T-helper 17 cell (primary cell): ENCODE measurements at places on chromosomes 2 and 18. TPM values are rescaled to one million over a fixed set of nuclear protein-coding genes. Genes with fewer than 3 reads are reported as not detected.

Gene UCN
- total RNA-seq: 1.5 TPM

GRCh38 chr2:212919238-212919637 is 232.2 kb downstream of the IKZF2 start:
- no peak for DNase-seq

GRCh38 chr18:48186861-48187260 is 222.3 kb downstream of the ZBTB7C start:
- no peak for DNase-seq

DNA sequence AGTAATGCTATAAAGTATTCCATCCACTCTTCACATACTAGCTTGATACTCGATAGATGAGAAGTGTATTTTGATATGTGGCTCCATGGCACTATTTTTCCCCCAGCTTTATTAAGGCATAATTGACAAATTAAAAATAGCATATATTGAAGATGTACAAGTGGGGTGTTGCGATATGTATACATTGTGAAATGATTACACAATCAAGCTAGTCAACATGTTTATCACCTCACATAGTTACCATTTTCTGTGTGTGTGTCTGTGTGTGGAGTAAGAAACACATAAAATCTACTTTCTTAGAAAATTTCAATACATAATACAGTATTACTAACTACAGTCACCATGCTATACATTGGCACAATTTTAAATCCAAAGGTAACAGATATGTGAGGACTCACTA is 82.5 kb upstream of the MYT1L start:
- DNase-seq: no peak

DNA sequence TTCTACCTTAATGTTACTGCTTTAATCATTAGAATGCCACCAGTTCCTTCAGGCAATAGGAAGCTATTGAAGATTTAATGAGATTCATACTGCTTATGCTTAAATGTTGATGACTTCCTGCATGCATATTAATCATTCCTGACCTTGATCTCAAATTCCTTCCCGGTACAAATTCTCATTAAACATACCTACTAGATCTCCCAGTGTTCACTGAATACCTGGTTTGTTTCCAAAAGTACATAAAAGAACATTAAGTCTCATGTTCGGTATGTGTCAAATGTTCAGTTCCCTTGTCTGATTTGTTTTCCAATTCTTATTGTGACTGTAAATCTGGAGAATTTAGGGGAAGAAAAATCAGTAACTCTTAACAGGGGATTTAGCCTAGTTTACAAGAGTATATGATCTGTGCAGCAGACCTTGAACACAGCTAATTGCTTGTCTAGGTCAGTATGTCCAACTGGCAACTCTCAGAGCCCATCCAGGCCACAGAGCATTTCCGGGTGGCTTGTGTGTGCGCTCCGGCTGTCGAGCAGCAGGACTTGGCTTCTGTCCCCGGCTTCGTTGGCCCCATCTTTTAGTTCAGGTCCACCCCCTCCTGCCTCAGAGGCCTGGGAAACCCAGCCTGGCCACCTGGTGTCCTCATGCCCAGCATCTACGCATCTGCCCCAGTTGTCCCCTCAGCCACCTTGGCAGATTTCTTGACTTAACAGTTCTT is 13.1 kb downstream of the METAP1D start:
- no peak for DNase-seq

GRCh38 chr2:36658277-36658748 is 38.2 kb upstream of the VIT start:
- no peak for DNase-seq

GRCh38 chr2:25980076-25980887 is 2.0 kb downstream of the KIF3C start:
- no peak for DNase-seq

- no peak for DNase-seq
Measured at GRCh38 chr18:50902797-50903196, 23.9 kb downstream of the ME2 start.

- DNase-seq: no peak
Measured at GRCh38 chr2:229124136-229124535, 147.0 kb downstream of the PID1 start.

GRCh38 chr2:109110170-109110569 is 18.8 kb upstream of the SH3RF3 start:
- DNase-seq: no peak

DNA sequence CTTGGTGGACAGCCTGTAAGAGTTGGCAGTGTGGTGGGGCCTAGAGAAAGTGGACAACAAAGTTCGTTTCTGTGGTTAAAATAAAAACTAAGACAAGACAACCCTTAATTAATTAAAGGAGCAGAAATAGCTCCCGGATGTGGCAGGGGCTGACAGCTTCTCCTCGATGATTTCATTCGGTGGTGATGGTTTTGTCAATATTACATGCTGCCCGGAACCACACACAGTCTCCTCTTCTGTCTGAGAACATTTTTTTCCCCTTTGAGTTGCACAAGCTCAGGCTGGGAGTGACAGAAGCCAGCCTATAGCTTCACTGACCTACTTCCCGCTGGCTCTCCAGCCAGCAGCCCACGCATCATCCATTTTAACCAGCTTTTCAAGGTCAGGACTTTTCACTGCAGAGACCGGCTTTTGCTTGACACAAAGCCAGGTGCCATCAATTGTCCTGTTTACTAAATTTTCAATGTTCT is 378.8 kb downstream of the SLC4A3 start:
- no peak for DNase-seq

Gene AKAIN1
- total RNA-seq: not detected

Gene VWA3B
- total RNA-seq: not detected

Gene SEMA4F
- 11.1 TPM for total RNA-seq

Gene ZNF519
- total RNA-seq: 5.2 TPM

Gene RND3
- total RNA-seq: not detected

Gene MC2R
- not detected for total RNA-seq

DNA sequence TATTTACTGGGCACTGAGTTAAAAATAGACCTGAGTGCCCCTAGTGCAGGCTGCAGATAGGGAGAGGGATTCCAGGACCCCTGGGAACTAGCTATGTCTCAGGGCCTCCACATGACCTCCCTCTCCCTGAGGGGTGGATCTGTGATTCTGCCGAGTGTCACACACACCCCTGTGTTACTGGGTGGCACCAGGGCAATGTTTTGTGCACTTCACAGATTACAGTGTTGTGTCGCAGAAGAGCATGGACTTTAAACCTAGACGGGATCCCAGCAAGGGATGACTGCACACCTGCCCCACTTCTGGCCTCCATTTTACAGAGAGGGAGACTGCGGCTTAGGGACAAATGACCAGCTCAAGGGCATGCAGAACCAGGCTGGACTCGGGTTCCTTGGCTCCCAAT is 65.6 kb downstream of the ZFP36L2 start:
- DNase-seq: no peak

- no peak for DNase-seq
Measured at GRCh38 chr2:195532628-195533271, 124.3 kb upstream of the SLC39A10 start.

Gene SLC8A1
- total RNA-seq: 0.26 TPM

DNA sequence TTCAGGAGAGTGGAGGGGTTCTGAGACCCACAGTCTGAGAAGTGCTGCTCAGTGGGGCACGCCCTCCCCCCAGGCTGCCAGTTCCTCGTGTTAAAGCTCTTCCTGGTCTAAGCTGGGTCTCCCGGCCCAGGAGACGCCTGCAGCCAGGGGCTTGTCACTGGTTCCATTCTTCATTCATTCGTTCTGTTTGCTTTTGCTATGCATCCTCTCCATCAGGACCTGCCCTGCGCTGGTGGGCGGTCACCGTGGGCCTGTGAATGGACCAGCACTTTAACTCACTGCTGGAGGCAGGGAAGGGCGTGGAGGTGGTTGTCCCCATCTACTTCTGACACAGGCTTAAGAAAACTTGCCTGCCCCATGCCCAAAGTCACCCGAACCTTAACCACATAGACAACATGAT is 272.8 kb upstream of the HDAC4 start:
- DNase-seq: no peak

DNA sequence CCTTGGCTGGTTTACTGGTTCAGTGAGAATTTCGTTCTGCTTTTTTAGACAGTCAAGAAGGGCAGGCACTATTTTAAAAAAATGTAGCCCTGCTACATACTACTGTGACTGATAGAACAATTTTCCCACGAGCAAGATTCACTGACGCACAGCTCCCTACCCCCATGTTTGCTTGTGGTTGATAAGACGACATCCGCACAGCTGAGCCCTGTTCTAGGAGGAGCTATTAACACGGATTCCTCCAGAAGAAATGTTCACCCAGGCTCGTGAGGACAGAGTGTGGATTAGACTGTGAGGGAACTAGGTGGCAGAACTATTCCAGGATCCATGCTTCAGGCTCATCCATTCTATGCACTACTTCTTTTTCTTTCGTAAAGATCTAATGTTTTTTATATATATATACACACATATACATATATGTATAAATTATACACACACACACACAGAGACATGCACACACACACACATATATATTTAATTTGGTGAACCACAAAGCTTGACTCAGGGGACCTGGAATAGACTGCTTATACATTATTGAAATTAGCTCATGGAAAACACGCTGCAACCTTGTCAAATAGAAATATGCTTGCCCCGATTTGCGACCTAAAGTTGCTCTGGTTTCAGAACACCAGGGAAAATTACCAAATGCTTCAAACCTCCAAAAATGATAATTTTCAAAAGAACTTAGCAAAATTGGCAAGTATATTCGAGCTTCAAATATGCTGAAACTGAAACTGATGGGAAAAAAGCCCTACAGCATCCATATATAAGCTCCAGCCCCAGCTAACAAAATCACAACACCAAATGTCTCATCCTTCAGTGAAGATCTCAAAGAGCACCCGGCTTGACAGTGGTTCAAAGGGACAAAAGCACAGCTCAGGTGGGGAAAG is 370.4 kb downstream of the SOCS6 start:
- DNase-seq: peak; percentile 26

GRCh38 chr18:73647391-73647790 is 500.2 kb downstream of the FBXO15 start:
- DNase-seq: no peak

GRCh38 chr2:88127888-88128653 is at the start of gene FABP1:
TSS of gene FABP1 (minus strand) at chr2:88128062. CDS start at chr2:88128017, 45 bp downstream.
- no peak for DNase-seq

- DNase-seq: no peak
Measured at GRCh38 chr18:12990641-12990966, 558 bp upstream of the CEP192 start.

DNA sequence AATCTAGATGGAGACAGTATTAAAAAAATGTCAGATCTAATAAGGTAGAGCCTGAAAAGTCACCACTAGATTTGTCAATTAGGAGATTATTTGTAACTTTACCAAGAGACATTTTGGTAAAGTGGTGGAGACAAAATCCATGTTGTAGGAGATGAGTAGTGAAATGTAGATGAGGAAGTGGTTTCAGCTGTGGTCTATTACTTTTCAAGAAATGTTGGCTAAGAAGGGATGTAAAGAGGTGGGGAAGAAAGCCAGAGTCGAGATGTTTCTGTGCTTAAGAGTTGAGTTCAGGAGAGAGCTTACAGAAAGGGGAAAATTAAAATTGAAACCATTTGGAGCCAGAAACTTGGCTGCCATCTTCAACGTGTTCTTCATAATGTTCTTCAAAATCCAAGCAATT is 22.2 kb downstream of the ACVR2A start:
- no peak for DNase-seq

Gene DHRS9
- not detected for total RNA-seq

- peak; percentile 17 for DNase-seq
Measured at GRCh38 chr2:231604101-231604684, 11.5 kb downstream of the TEX44 start.

Gene CFC1
- total RNA-seq: not detected

Gene GCG
- total RNA-seq: not detected

Gene MAP3K19
- total RNA-seq: not detected

DNA sequence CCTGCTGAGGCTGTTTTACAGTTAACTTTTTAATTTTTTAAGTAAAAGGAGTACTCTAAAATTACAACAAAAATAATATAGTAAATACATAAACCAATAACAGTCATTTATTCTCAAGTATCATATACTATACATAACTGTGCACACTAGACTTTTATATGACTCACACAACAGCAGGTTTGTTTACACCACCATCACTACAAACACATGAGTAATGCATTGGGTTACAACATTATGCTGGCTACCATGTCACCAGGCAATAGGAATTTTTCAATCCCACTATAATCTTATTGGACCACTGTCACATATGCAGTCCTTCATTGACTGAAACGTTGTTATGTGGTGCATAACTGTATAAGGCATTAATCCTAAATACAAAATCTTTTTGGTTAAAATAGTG is 42.5 kb downstream of the RASGRP3 start:
- no peak for DNase-seq

- no peak for DNase-seq
Measured at GRCh38 chr18:68288408-68288807, 426.5 kb downstream of the TMX3 start.

GRCh38 chr18:50507120-50507590 is 52.7 kb upstream of the MAPK4 start:
- no peak for DNase-seq

DNA sequence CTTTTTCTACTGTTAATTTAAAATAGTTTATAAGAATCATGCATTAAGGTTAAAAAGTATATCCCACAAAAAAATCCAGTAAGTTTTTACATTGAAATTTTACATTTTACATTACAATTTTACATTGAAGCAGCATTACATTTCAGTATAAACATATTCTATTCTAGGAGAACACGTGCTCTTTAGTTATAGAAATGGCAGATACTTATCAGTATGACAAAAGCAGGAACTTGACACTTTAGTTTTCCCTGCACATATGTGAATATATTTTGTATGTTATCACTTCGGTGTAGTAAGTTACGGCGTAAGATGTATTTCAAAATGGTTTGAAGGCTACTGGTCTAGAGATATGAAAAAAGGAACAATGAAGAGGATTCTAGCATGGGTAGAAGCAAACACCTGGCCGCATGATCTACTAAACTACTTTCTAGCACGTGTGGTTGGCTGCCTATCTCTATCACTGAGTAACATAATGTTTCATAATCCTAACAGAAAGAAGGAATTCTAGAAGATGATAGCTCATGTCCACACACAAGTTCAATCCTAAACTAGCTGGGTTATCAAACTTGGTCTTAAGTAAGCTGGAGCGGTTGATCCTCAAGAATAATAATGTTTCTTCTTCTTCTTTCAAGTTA is 5.4 kb downstream of the IMMT start:
- DNase-seq: no peak
